ENCODE measurements at places on chromosomes 5 and 9.

GRCh38 chr9:216866-217265 is 2.2 kb downstream of the DOCK8 start:
- no peak for DNase-seq

DNA sequence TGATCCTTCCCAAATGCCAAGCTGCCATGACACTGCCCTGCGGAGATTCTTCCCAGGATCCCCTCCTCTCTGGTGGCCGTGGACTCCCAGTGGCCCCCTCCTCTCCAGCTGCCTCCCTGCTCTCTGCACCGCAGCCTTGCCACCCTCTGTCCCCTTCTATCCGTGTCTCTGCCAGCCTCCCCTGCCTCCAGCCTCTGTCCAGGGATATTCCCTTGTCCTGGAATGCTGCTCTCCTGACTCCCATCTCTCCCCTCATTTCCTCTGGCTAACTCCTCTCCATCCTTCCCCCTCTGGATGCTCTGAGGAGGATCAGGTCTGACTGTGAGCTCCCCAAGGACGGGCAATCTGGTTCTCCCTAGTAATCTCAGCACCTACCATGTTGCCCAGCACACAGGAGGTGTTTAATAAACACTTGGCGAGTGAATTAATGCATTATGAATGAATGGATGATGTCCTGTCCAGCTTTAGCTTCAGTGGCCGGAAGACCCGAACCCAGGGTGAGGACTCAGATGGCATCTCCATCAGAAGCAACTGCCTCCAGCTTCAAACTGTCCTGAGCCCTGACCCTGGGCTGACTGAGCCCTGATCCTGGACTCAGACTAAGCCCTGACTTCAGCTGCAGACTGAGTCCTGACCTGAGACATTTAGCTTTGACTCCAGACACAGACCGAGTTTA is 7.5 kb upstream of the CRB2 start:
- no peak for DNase-seq

DNA sequence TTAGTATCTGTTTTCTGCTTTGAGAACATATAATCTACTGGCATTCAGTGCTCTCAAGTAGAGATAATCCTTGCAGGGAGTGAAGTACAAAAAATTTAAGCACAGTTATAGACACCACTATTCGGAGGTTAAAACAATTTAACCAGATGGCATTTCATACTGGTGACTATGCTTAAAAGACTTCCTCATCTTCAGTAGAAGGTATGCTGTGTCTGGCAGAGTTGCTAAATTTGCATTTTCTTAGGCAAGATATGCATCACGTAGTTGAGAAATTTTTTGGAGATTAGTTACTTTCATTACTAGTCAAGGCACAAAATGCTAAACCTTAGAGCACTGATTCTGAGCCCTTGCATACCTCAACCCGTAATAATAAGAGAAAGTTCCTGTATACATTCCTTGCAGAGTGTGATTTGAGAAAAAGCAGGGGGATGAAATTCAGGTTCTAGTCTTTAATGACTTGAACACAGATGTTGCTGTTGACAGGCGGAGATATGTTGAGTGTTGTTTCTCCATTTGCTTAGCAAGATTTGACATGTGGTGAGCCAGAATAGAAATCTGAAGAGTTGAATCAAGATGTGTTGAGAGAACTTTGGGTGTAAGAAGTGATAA is 70.8 kb upstream of the STARD4 start:
- DNase-seq, result peak; percentile 95

GRCh38 chr9:135281151-135281550 is 193.7 kb downstream of the OLFM1 start:
- DNase-seq, result no peak

- no peak for DNase-seq
Measured at GRCh38 chr9:95092262-95093072, 225.0 kb downstream of the FANCC start.

All from inflammatory macrophage treated with lipopolysaccharide for 1 hour (primary cell).